ENCODE measurements at places on chromosomes 12 and 14.

- DNase-seq: no peak
These were observed 599 bp upstream of the TRHDE start for GRCh38 chr12:72271451-72272090.

DNA sequence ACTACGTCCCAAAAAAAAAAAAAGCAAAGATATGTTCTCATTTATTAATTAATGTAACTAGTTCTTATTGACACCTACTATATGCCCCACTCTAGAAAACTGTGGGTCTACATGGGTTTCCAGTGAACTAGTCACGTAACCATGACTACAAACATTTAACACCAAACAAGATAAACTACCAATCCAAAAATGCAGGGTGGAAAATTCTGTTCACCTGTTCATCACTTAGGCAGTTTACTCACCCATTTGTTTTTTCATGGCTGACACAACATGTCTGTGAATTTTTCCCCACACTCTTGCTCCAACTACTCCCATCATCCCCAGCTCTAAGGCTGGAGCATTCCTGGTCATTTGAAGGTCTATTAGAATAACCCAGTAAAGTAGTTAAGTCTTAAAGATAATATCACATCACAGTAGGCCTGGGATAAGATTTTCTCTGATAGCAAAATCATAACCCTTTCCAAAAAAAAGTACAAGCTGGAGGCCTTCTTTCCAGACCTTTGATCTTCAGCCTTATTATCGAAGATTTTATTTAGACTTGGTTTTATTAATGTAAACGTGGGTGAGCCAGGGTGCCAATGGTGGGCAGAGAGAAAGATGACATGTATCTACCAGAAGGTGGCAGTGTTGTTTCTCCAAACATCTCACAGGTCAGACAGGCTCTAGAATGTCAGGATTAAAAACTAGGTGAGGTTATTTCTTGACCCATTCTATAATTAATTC, 61.6 kb upstream of the DAAM1 start:
- no peak for DNase-seq

DNA sequence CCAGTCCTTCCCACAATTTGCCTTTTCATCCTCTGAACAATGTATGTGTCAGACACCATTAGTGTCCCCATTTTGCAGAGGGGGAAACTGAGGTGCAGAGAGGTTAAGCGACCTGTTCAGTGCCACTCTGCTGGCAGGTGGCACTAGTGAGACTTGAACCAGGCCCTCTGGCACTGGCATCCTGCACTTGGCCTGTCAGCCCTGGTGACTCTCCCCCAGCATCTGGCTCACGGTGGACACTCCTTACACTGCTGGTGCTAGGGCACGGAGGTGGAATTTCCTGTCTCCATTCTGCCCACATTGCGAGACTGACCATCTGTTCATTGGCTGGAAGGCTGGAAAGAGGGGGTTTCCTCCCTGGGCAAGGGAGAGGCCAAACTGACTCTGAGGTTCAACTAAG, 48.7 kb downstream of the CCNK start:
- DNase-seq: no peak

GRCh38 chr14:47150267-47150666, 498.7 kb upstream of the RPL10L start:
- DNase-seq: no peak

GRCh38 chr12:13595536-13596443, 385.6 kb downstream of the GRIN2B start:
- DNase-seq: no peak

DNA sequence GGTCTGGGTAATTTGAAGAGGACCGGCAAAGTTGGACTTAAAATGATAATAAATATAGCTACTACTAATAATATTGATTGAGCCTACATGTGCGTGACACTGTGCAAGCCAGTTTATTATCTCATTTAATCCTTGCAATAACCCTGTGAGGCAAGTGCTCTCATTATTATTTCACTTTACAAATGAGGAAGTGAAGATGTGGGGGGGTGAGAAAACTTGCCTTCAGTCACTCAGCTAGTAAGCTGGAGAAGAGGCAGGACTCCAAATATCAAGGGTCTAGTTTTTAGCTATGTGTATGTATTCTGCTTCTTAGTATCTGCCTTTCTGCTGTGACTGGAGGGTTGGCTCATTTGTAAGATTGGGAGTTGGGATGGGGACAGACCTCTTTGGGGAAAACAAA, 39.2 kb downstream of the NPAS3 start:
- DNase-seq: no peak
